HCT116 (cell line): ENCODE measurements at places on chromosomes 6 and 20.

- no peak for DNase-seq
These were observed 414.3 kb downstream of the CDKAL1 start for GRCh38 chr6:20948556-20948955.

DNA sequence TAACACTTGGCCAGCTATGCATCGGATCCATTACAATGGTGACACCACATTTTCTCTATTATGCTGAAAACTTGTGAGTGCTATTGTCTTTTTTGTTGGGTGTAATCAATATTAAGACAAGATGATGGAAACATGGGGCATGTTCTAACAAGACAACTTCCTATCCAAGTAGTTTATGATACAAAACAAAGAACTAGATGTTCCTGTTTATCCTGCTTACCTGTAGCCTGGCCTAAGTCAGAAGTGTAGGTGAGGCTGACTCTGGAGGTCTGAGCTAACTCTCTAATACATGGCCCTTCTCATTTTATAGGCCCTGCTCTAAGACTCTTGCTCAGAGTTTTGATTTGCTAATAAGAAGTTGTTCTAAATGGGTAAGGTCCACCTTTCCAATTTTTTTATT, 242.4 kb upstream of the STXBP5 start:
- no peak for DNase-seq

DNA sequence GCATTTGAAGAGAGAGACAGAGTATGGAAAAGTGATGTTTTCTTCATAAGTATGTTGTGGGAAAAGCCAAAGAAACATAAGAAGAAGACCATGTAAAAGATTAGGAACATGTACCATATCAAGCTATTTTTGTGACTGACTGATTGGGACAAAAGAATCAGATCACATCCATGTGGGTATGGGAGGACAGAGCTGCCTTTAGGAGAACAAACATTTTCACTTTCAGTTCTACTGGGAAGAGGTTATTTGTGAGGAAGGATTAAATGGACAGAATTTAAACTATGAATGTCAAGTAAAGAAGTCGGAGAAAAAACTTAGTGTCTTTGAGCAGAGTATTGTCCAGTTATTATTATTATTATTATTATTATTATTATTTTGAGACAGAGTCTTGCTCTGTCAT, 124.4 kb upstream of the HCRTR2 start:
- no peak for DNase-seq

DNA sequence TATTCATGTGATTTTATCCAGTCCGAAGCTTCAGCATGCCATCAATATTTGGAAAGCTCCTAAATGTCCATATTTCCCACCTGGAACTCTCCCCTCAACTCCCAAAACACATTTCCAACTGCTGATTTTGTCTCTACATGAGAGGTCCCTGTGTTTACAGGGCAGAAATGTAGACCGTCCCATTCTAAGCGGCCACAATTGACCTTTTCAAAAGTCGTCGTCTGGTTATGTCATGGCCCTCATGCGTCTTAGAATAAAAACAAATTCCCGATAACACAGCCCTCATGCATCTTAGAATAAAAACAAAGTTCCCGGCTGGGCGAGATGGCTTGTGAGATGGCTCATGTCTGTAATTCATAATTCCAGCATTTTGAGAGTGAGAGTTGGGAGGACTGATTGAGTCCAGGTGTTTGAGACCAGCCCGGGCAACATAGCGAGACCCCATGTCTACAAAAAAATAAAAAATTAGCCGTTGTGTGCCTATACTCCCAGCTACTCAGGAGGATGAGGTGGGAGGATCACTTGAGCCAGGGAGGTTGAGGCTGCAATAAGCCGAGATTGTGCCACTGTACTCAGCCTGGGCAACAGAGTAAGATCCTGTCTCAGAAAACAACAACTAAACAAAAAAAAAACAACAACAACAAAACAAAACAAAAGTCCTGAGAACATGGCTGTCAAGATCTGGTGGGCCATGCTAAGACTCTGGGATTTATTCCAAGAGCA, 6.4 kb upstream of the ZNF217 start:
- DNase-seq = no peak

GRCh38 chr6:136784910-136785746, 7.1 kb downstream of the MAP3K5 start:
- no peak for DNase-seq

DNA sequence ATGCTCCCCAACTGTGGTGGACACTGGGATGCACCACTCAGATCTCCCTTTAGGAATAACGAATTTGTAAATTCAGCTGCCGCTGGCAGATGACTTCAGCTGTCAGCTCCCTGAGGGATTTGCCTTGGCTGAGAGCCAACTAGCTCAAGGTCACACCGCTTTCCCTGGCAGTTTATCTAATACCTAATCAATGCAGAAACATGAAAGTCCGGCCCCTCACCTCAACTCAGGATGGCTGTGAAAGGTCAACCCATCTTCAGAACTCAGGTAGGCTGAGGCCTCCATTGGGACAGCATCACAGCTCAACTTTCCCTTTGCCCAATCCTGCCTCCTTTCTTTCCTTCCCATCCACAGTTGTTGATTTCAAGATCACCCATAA, 22.8 kb upstream of the SCGN start:
- DNase-seq = no peak

DNA sequence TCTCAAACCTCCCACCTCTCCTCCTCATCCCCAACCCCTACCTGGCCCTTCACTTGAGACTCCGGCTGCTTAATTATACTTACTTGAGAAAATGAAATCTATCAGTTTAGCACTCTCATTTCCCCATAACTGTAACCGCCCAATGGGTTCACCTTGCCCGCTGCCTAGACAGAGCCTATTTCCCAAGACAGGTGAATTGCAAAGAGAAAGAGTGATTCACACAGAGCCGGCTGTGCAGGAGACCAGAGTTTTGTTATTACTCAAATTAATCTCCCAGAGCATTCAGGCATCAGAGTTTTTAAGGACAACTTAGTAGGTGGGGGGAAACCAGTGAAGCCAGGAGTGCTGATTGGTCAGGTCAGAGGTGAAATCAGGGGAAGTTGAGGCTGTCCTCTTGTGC, 301.4 kb upstream of the CDYL start:
- DNase-seq = no peak

- no peak for DNase-seq
These were observed 10.8 kb upstream of the EYA2 start for GRCh38 chr20:46883892-46884291.

DNA sequence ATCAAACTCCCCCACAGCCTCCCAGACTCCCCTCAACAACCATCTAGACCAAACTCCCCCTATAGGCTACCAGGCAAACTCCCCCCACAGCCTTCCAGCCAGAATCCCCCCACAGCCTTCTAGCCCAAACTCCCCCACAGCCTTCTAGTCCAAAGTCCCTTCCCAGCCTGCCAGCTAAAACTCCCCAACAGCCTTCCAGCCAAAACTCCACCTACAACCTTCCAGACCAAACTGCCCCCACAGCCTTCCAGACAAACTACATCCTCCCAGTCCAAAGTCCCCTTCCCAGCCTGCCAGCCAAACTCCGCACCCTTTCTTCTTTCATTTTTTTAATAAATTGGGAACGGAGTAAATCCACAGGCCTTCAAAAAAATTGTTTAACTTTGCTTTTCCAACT, 37.4 kb upstream of the SYNDIG1 start:
- no peak for DNase-seq

DNA sequence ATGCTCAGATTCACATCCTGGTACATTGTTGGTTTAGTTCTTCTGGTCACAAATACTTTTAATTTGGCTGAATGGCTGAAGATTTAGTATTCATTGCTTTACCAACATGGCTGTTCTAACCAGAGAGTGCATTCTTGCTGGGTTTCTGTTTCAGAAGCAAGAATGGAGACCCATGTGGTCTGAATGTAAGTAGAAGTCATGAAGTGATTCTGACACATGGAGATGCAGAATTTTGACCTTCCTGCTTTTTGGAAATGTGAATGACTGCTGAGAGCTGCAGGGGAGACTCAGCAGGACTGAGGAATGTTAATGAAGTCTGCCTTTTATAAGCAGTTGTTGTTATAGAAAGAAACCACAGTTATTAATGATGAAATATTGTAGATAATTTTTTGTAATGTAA, 576.1 kb upstream of the MARCKS start:
- no peak for DNase-seq

DNA sequence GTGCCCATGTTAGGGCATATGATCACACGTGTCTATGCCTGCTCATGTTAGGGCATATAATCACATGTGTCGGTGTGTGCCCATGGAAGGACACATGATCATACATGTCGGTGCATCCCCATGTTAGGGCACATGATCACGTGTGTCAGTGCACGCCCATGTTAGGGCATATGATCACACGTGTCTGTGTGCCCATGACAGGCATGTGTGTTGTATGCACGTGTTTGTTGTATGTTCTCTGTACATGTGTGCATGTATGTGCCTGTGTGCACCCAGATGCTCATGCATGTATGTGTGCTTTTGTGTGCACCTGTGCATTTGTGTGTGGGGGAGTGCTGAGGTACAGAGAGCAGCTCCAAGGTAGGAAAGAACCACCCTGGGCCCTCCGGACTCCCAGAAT, 29.8 kb downstream of the YTHDF1 start:
- DNase-seq = no peak

DNA sequence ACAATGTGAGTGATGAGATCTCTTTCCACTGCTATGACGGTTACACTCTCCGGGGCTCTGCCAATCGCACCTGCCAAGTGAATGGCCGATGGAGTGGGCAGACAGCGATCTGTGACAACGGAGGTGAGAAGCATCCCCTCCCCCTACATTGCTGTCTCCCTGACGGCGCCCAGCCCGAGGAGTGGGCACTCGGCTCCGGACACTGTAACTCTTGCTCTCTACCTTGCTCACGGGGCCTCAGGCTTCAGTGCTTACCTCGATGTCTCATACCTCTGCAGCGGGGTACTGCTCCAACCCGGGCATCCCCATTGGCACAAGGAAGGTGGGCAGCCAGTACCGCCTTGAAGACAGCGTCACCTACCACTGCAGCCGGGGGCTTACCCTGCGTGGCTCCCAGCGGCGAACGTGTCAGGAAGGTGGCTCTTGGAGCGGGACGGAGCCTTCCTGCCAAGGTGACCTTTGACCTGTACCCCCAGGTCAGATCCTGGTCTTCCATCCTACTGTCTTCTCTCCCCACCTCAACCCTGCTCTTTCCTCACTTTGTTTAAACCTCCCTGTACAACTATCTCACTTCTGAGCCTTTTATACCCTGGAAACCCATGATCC, 1.3 kb downstream of the CFB start:
- DNase-seq = no peak

DNA sequence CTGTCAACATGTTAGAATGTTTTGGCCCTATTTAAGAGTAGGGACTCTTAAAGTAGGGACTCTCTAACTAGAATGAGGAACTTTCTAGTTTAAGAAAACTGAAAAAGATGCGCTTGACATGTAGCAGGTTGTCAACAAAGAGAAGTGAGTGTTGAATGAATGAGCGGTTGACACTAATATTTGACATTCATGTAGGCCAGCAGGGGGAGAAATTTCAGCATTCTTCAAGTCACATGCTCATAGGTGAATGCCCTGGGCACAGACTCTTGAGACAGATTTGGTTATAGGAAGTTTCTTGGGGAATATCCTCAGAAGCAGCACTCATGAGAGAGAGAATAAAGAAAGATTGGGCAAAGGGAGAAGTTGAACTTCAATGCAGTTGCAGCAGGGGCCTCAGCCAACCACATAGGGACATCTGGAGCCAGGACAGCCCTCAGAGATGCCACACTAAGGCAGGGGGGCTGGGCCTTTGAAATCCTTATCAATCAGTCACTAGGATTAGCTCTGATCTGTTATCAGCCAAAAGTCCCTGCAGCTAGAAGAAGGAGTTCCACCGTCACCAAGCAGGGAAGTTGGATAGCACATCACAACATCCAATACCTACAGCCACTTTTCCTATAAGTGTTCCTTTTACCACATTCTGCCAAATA, 145.1 kb upstream of the FKBP1C start:
- DNase-seq = peak; percentile 2

DNA sequence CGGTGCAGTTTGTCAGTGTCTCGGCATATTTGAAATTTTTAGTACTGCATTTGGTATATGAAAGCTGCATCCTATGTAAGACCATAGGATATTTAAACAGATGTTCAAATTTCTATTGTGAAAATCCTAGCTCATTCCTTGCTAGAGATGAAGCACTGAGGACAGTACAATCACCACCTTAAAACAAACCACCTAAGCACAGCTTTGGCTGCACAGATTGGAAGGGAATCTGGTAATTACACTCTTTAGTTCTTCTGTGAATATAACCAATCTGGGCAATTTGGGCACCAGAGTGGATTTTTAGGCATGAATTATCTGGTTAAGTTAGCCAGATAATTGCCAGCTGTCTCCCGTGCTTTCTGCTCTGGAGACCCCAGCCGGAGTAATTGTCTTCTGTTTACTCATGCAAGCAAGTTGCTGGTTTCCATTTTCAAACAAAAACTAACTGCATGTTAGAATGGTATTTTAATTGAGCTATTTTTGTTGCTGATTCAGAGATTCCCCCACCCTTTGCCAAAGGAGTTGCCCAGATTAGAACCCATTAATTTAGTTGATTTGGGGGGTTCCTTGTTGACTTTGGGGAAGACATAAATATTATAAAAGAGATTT, 36.9 kb downstream of the E2F3 start:
- no peak for DNase-seq

GRCh38 chr6:81734081-81734480, 18.4 kb downstream of the TENT5A start:
- DNase-seq = no peak

GRCh38 chr6:13461805-13462204, 25.6 kb downstream of the GFOD1 start:
- no peak for DNase-seq

DNA sequence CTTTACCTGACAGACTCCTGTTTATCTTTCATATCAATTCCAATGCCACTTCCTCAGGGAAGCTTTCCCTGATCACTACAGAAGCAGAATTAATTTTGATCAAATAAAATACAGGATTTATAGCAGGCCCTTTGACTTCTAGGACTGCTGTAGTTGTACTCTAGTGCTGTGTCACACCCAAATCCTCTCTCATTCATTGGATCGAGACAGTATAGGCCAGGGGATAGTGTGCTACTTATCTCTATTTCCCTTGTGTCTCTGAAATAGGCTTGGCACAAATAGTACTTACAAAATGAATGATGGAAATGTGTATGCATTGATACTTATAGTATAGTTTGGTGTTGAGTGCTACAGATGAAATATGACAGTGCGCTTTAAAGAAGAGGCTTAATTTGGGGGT, 19.8 kb downstream of the RALY start:
- DNase-seq = no peak
